ENCODE measurements at places on chromosomes 13 and 19. TPM values are rescaled to one million over a fixed set of nuclear protein-coding genes. Genes with fewer than 3 reads are reported as not detected.

Gene PROZ
- total RNA-seq: not detected

Gene CATSPERD
- not detected for total RNA-seq

Gene CEBPA
- 10.2 TPM for total RNA-seq

Gene KCNN4
- total RNA-seq: 61.0 TPM

Gene MAB21L1
- total RNA-seq: not detected

Gene ZNF296
- total RNA-seq: 14.8 TPM

Gene TMEM255B
- total RNA-seq: 0.64 TPM

Gene UPF1
- total RNA-seq: 42.3 TPM

All from A549 treated with Mapracorat at 1 μM for 4 hours (cell line).